Kasumi-1 (cell line): ENCODE measurements at places on chromosomes 2 and 18.

DNA sequence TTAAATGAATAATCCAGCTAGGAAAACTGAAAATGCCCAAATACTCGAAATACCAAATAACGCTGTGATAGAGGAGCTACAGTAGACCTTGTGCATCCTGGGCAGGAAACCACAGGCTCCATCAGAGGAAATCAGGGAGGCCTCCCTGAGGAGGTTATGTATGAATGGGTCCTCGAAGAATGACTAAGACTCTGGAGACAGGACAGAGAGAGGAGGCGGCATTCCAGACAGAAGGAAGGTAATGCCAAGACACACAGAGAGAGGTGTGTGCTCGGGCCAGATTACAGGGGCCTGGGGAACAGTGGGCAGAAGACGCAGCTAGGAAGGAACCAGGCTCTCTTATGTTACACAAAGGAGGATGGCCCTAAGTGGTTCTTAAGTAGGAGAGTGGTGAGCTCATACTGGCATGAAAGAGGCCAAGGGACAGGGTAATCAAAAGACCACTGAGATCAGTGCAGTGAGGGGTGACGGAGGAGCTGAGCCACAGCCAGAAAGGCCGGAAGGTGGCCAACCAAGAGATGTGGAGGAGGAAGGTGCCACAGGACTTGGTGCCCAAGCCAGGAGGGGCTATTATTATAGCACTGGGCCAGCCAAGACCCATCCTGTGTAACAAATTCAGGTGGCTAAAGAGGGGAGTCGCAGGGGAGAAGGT, 9.9 kb downstream of the ST3GAL5 start:
- DNase-seq = peak; percentile 22

GRCh38 chr2:73897240-73897583, 4.4 kb downstream of the ACTG2 start:
- DNase-seq = no peak

DNA sequence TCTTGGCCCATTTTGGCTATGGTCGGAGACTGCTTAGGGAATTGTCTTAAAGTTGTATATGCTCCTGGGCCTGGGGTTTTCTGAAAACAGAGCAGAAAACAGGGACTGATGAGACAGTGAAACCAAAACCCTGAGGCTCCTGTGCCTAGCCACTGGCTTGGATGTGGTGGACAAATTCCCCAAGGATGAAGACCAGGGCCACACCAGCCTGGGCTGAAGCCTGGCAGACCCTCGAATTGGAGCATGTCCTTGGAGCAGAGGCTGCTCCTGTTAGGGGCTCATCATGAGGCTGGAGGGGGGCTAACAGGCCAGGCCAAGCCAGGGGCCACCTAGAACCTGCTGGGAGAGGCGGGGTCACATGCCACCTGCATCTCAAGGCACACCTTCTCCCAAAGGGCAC, 68.1 kb downstream of the STPG4 start:
- no peak for DNase-seq

GRCh38 chr2:105432044-105432399, 33.2 kb upstream of the FHL2 start:
- DNase-seq = no peak

GRCh38 chr2:196884368-196884767, 42.1 kb downstream of the PGAP1 start:
- DNase-seq = no peak

GRCh38 chr2:176464886-176465564, 195.8 kb downstream of the MTX2 start:
- DNase-seq = no peak

- DNase-seq = no peak
These were observed 84.1 kb upstream of the GULP1 start for GRCh38 chr2:188207554-188207953.

GRCh38 chr18:23994361-23994902, 20.1 kb upstream of the TTC39C start:
- DNase-seq = no peak

- DNase-seq = no peak
These were observed 53.5 kb downstream of the HNRNPLL start for GRCh38 chr2:38549071-38549704.
